Stimulated activated CD8-positive, alpha-beta memory T cell treated with anti-CD3 and anti-CD28 coated beads, Interleukin-4, amount 100 ng/mL, for 4 hours (primary cell): ENCODE measurements at places on chromosomes 4 and X.
A peak's percentile ranks its signal among the peaks of the same experiment; 100 is the strongest.

- no peak for DNase-seq
Measured at GRCh38 chrX:129654652-129655546, at the start of gene APLN. APLN (minus strand) TSS chrX:129654956; CDS start chrX:129654630, 326 bp downstream.

DNA sequence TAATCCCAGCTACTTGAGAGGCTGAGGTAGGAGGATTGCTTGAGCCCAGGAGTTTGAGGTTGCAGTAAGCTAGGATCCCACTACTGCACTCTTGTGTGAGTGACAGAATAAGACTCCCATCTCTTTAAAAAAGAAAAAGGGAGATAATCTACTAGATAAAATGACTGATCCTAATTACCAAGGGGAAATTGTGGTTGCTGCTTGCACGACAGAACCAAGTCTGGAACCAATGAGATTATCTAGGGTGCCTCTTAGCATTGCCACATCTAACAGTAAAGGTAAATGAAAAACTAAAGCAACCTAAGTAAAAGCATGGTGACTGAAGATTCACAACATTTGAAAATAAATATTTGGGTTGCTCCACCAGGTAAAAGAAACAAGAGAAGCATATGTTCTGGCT lies 185.1 kb downstream of the PDHA2 start:
- no peak for DNase-seq

- DNase-seq = no peak
Measured at GRCh38 chr4:1784789-1785591, 8.1 kb upstream of the FGFR3 start.

DNA sequence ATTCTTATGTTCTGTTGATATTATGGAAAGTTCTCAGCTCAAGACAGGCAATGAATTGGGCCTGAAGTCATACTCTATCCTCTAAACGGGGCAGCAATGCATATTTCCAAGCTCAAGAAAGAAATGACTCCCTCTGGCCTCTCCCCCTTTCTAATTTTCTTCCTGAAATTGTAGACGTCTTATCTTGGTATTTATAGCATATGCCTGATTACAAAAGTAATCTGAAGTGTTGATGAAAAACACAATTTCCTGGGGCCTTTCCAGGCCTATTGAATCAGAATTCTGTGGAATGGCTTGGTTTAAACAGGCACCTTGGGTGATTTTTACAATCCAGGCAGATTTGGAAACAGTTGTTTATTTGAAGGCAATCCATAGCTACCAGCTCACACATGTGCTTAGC lies 21.4 kb upstream of the PGRMC2 start:
- DNase-seq = no peak

GRCh38 chrX:37754516-37754915 lies 25.3 kb upstream of the CYBB start:
- DNase-seq = no peak

GRCh38 chr4:159416073-159416472 lies 313.2 kb downstream of the RAPGEF2 start:
- DNase-seq = no peak

- DNase-seq = no peak
Measured at GRCh38 chr4:605702-606425, 19.5 kb upstream of the PDE6B start.

GRCh38 chr4:40555176-40555900 lies 74.3 kb downstream of the RBM47 start:
- DNase-seq = no peak

GRCh38 chr4:177239477-177239876 lies 70.2 kb upstream of the NEIL3 start:
- DNase-seq = no peak

DNA sequence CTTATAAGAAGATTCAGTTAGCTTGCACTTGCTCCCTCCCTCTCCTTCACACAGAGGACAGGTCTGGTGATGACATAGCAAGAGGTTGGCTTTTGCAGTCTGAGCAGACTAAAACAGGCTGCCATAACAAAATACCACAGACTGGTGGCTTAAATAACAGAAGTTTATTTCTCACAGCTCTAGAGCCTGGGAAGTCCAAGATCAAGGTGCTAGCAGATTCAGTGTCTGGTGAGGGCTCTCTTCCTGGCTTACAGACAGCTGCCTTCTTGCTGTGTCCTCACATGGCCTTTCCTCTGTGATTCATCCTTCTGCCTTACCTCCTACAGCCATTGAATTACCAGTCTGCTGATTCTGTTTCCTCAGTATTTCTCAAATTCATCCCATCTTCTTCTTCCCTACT lies 13.1 kb downstream of the RP2 start:
- DNase-seq = no peak

- no peak for DNase-seq
Measured at GRCh38 chr4:139247700-139248238, 32.3 kb downstream of the MGARP start.

GRCh38 chrX:137058339-137059127 lies 24.7 kb upstream of the GPR101 start:
- no peak for DNase-seq

GRCh38 chr4:152708361-152708760 lies 28.6 kb upstream of the TMEM154 start:
- DNase-seq = no peak

DNA sequence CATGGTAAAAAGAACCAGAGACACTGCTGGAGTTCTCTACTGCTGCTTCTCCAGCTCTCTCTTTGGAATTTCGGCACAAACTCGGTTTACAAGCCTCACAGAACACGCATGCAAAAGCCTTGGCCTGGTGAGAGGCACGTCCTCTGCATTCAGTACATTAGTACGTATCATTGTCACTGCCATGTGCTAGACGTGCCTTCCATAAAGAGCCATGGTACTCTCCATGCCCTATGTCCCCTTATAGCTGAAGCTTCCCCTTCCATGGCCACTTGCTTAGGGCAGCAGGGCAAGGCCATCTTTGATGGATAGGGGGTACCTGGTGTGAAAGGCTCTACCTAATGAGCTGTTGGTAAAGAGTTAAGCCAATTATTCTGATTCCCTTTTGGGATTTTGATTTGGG lies 35.0 kb downstream of the DIPK2B start:
- no peak for DNase-seq

- DNase-seq = no peak
Measured at GRCh38 chr4:26753617-26754016, 107.0 kb upstream of the STIM2 start.

DNA sequence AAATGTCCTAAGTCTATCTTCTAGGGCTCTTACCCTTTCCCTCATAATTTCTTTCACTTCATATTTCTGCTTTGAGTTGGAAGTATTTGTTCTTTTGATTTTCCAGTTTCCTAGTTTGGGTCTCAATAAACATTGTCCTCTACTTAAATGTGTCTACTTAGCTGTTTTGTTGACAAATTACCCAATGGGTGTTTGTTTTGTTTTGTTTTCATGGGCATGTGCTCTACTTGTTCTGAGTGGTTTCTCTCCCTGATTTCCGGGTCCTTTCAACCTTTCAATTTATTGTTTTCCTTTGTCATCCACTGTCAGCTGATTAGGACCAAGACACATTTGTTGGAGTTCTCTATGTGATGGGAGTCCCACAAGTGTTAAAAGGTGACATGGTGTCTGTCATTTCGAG lies 1181.4 kb downstream of the RPA4 start:
- no peak for DNase-seq

- no peak for DNase-seq
Measured at GRCh38 chrX:19544693-19545305, 29.5 kb upstream of the MAP3K15 start.

GRCh38 chr4:156388826-156389225 lies 435.2 kb upstream of the CTSO start:
- no peak for DNase-seq

DNA sequence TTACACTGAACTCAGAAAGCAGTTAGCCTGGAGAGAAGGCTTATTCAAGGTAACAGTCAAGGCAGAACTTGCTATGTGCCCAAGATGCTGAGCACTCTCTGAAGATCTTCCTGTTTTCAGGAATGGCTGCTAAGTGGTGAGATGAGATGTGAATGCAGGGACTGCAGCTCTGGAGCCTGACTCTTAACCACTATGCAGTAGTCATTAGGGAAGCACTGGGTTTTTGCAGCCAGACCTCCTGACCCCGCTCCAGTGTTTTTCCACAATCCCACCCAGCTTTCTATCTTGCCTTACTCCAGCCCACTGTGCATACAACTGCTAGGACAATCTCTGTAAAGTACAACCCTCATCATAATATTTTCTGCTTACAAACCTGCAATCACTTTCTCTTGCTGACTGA lies 95.2 kb upstream of the LNX1 start:
- DNase-seq = no peak

- no peak for DNase-seq
Measured at GRCh38 chr4:48467891-48468290, 15.3 kb upstream of the SLC10A4 start.

DNA sequence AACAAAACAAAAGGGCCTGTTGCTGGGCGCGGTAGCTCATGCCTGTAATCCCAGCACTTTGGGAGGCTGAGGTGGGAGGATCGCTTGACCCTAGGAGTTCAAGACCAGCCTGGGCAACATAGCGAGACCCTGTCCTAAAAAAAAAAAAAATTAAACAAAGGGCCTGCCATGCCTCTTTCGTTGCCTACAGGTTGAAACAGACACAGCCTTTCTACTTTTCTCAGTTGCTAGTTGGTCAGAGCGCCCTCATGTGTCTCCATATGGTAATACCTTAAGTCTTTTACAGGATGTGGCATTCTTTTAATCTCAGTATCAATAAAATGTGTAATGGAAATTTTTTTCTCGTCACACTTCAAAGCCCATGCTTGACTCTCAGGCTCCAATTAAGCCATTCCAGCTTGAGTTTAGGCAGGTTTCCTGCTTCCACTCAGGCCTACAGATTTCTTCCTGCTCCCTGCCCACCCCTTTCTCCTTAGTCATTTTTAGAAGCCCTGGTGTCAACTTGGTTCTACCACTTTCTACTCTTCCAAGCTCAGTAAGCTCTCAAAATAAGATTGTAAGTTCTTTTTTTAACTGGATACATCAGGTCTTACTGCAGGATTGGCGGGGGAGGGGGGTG lies 4.6 kb upstream of the SOWAHD start:
- DNase-seq = no peak

DNA sequence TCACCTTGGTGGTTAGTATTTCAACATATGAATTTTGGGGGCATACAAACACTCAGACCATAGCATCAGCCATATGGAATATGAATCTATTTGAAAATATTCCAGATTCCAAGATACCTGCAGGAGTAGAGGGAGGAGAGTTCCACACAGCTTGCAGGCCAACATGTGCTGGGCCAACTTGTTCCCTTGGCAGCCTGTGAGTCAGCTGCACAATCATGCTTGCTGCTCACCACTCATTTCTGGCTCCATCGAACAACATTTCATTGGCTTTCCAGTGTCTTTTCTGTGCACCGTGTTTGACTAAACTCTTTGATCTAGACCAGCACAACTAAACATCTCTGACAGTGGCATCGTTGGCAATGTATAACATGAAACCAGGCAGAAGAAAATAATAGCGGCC lies 282.5 kb upstream of the RASGEF1B start:
- DNase-seq = no peak

- no peak for DNase-seq
Measured at GRCh38 chr4:108555701-108556100, 64.7 kb upstream of the RPL34 start.

DNA sequence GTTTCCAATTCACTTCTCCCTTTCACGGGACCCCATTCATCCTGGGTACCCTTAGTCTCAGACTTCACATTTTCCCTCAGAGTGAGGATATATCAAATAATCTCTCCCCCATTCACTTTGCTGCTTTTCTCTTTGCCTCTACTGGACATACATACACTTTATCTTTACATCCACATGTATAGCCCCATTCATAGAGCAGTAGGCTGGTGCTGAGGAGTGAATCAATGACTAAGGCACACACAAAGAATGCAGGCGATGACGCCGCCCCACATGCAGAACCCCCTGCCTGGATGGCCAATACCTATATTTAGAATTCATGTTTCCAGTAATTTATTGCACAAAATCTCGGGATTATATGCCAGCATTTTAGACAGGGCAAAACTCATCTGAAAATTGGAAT lies 554.3 kb upstream of the TENM3 start:
- DNase-seq = no peak

DNA sequence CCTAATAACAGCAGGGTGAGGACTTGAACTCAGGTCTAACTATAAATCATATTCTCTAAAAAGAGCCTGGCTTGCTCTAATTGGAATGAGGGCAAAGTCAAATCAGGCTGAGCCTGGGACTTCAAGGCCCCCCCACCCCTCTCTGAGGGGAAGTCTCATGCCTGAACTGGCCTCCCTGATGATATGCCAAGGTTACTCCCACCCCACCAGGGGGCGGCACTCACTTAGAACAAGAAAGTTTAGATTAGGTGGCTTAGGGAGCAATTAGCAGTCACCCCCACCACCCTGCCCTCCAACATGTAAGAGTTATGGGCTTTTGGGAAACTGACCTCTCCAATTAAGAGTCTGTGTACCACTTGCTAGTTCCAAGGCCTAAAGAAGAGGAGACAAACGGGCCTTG lies 2.7 kb downstream of the FOXO4 start:
- peak; percentile 43 for DNase-seq

GRCh38 chr4:561426-561825 lies 14.7 kb downstream of the TMEM271 start:
- DNase-seq = no peak

- DNase-seq = no peak
Measured at GRCh38 chr4:124997124-124997523, 284.6 kb upstream of the ANKRD50 start.

- no peak for DNase-seq
Measured at GRCh38 chrX:126551306-126551705, 1.3 kb downstream of the DCAF12L1 start.

DNA sequence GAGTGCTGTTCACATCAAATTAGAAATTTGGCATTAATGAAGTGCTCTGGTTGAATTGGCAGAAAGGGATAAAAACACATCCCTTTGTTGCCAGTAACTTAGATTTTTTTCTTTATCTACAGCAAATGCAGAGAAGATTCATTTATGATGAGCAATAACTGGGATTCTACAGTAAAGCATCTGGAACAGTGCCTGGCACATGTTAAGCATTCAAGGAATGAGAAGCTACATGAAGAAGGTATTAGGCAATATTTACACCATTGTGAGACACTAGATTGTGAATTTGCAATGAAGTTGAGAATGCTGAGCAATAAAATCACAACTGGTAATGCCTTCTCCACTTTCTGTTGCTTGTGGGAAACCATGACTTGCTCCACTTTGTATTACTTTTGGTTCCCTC lies 33.5 kb downstream of the PCDH19 start:
- DNase-seq = no peak

DNA sequence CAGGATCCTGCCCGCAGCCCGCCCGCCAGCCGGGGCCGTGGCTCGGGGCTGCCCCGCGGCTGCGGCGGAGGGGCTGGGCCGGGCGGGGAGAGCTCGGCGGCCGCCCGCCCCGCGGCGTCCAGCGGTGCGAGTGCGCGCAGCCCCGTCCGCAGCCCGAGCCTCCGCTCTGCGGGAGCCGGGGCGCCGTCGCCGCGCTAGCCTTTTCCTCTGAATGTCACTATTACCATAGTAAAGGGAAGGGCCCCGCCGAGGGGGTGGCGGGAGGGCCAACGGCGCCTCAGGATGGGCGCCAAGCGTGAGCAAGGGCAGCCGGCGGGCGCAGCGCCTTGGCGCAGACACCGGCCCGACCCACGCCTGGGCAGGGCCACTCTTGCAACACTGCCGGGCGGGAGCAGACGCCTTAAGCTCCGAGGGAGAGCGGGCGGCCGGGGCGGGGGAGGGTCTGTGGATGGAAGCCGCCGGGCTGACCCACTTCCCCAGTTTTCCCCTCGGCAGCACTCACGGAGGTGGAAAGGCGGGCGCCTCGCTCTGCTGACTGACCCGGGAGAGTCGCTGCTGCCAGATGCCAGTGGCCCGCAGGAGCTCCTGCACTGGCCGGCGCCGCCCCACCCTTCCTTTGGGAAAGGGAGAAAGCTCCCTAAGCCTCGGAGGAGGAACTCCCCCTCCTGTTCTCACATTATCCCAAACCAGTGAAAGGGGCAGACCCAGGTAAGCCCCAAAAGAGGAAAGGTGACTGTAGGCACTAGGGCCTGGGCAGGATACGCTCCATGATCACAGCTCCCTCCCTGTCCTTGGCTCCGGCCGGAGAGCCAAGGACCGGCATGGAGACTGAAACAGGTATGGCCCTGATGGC lies 329.4 kb downstream of the HNRNPD start:
- DNase-seq = no peak
